ENCODE measurements at places on chromosomes 7 and 10.

GRCh38 chr10:96431211-96431970 lies 72.6 kb upstream of the OPALIN start:
- no peak for DNase-seq

DNA sequence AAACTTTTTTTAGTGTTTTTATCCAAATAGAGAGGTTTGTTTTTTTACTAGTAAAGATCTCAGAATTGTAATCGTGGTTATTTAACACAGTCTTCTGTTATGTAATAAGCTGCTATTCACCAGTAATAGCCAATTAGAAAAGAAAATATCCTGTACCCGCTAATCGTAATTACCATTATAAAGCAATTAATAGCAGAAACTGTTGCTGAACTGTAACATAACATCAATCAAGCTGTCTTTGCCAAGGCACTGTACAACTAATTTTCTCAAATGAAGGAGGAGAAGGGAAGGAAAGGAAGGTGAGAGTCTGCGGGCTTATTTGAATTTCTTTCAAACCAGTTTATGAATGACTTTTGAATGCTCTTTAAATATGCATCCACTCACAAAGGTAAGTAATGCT lies 9.3 kb downstream of the ZNF277 start:
- no peak for DNase-seq

DNA sequence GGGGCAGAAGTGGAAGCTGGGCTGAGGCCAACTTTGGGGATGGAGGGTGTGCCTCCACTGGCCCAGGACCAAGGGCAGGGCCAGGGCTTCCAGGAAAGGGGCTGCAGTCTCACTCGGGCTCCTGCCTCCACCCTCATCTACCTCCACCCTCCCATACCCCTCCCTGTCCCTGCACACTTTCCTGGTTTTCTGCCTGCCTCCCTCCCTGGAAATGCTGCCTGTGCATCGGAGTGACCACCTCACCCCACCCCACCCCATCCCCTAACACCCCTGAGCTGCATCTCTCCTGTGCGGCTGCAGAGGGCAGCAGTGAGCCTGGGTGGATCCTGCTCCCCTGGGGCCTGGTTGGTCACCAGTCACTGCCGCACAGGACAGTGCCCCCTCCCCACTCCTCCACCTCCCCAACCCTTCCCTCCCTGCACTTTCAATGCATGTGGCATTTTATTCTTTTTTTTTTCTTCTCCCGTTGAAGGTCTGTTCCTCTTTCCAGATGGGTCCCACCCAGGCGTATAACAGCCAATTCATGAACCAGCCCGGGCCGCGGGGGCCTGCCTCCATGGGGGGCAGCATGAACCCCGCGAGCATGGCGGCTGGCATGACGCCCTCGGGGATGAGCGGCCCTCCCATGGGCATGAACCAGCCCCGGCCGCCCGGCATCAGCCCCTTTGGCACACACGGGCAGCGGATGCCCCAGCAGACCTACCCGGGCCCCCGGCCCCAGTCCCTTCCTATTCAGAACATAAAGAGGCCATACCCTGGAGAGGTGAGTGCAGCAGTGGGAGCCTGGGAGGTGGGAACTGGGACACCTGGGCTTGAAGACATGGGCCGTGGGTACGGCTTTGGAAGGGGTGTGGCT lies 54.1 kb upstream of the PPIF start:
- no peak for DNase-seq

- DNase-seq, result no peak
Measured at GRCh38 chr10:102285133-102285532, 39.8 kb downstream of the GBF1 start.
